ENCODE measurements at places on chromosomes 3 and 15.

DNA sequence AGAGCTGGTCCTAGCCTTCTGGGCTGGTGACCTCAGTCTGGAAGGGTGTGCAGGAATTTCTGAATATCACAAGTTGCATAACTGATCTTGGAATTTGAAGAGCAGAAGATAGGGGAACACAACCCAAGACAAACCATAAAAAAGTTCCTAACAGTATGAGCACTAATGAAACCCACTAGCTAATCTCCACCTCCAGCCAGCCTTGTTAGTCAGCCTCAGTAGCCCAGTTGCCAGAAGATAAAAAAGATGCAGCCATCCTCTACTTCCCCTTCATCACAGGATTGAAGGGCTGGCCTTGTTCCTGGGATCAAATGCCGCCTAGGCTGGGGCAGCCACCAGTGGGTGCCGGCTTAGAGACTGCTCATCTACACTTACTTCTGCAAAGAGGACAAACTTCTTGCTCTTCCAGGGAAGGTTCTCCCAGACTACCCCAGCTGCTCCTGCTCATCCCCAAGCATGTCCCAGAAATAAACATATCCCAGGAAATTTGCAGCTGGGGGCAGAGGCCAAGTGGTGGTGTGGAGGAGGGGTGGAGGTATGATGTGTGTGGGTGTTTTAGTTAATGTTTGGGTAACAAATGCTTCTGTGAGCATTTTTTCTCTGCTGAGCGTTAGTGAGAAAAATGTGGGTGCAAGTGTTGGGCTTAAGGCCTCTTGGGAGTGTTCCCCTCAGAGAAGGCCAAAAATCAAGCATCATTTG is 9.2 kb upstream of the ITGA11 start:
- DNase-seq, result no peak

DNA sequence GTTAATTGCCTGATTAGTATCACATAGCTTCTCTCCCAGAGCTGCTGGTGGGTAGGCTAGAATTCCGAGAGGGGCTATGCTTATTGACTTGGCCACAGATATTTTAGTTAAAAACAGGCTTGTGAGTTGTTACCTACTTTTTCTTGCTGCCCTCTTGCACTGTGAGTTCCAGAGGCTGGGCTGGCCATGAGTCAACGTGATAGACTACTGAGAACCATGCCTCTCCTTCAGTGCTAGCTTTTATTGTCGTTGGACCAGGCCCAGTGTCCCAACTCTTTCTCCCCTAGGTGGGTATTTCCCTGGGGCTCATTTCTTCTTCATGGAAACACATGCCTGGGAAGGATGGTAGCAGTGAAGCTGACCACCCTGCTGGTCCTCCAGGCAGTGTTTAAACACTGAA is 20.4 kb upstream of the PCOLCE2 start:
- no peak for DNase-seq

DNA sequence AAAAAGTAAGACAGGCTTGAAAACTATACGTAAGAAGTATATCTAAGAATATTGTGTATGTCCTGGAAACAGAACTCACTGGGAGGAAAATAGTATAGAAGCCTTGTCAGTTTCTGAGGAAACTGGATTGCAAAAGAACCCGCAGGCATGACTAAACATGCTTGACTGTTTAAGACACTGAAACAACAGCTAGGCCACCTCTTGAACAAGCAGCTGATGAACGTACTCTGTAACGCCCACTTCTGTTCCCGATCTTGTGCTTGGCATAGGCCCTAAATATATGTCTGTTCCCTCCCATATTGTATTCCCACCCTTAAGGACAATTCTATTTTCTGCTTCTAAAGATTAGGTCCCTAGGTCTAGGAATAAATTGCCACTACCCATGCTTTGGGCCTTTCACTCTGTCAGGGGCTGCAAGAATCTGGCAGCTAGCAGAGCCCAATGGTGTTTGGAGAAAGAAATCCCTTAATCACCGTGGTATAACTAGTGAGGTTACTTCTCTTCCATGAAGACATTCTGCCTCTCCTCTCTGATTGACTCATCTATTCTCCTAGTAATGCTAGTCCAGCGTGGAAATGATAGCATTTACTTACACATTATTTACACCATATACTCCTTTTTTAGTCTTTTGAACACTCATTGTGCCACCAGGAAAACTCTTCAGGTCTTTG is 46.2 kb downstream of the CD200 start:
- DNase-seq, result no peak

GRCh38 chr3:46027736-46028397 is 584 bp upstream of the XCR1 start:
- no peak for DNase-seq

DNA sequence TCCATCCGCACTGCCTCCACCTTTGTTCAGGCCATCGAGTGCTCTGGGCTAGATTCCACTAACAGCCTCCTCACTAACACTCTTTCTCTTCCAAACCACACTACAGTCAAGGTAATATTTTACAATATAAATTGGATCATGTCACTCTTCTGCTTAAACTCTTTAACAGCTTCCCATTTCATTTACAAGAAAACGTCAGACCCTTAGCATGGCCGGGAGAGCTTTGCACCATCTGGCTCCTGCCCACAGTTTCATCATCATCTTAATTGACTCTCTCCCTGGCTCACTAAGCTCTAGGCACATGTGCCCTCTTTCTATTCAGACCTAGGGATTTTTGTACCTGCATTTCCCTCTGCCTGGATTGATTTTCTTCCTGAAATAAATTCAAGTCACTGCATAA is 354.7 kb downstream of the FGF12 start:
- DNase-seq, result no peak

GRCh38 chr3:53154881-53155285 is 6.1 kb upstream of the PRKCD start:
- DNase-seq, result no peak

DNA sequence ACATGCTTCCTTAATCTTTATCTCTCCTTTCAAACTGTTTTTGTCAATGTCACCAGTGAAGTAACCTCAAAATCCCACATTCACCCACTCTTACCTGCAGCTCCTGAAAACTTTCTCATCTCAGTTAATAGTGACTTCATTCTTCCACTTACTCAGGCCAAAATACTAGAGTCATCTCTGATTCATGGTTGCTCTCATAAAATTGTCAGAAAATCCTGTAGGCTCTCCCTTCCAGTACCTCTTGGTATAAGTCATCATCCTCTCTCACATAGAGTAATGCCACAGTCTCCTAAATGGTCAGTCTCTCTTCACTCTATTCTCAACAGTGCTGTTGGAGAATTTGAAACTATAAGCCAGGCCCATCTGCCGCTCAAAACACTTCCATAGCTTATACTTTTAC is 34.9 kb upstream of the POU1F1 start:
- no peak for DNase-seq

DNA sequence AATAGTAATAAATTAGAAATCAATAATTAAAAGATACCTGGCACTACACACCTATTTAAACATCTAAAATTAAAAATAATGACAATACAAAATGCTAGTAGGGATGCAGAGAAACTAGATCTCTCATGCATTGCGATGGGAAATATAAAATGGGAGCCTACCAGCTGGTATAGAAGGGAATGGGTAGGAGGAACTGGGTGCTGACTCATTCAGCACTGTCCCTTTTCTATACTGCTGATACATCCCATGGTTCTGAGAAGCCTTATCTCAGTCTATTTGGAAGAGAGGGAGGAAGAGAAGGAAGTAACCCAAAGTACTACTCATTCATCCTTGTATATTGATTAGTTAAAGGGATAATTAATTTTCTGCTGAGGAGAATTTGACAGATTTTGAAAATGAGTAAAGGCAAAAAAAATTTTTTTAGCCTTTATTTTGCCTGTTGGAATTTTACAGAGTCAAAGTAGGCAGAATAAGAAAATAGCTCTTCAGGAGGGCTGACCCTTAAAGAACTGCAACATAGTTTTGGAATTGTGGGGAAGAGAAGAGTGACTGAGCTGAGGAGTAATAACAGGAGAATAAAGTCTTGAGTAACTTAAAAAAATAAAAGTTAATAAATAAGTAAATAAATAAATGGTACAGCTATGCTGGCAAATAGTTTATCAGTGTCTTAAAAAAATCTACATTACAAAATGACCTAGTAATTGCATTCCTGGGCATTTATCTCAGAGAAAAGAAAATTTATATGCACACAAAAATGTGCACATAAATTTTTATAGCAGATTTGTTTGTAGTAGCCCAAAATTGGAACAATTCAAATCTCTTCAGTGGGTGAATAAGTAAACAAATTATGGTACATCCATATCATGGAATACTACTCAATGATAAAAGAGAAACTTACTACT is 15.3 kb upstream of the BHLHE40 start:
- DNase-seq, result no peak

- no peak for DNase-seq
These were observed 322.9 kb downstream of the ERC2 start for GRCh38 chr3:56145410-56145809.

- DNase-seq, result no peak
These were observed 425.0 kb downstream of the TIGIT start for GRCh38 chr3:114718898-114719210.

DNA sequence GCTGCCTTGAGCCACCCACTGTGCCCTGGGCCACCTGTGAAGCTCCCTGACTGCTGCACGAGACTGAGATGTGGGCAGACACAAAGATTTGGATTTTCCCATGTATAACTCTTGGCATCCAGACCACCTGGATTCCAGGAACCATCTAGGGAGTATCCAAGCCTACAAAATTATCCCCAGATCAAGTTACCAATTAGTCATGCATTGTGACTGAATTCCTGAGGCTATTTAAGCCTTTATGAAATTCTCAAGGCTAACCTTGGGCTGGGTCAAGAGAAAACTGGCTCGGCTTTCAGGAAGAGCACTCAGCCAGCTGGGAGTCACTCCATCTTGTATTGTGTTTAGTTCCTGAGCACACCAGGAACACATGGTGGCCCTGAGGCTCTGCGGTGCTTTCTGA is 13.3 kb upstream of the ATP13A5 start:
- DNase-seq, result no peak

DNA sequence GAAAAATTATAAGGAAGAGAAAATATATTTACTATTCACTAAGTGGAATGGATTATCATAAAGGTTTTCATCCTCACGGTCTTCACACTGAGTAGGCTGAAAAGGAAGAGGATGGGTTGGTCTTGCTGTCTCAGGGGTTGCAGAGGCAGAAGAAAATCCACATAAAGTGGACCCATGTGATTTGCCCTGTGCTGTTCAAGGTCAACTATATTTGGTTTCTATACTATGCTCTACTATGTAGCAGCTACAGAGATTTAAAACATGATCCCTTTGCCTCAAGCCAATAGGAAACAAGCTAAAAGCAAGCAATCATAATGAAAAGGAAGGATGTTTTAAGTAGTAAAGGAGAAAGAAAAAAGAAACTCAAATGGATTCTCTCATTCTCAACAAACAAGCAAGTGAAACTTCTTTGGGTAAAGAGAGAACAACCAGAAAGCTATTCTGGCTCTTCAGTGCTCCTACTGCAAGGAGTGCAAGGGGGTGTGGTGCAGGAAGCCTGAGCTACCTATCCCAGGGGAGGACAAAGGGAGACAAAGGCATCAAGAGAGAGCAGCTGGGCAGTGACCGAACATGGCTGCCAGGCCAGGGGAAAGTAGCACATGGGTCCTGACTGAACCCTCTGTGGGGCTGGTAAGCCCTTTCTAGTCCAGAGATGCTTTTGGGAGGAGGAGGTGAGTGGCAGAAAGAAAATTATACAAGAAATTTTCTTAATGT is 35.9 kb downstream of the SFMBT1 start:
- no peak for DNase-seq

DNA sequence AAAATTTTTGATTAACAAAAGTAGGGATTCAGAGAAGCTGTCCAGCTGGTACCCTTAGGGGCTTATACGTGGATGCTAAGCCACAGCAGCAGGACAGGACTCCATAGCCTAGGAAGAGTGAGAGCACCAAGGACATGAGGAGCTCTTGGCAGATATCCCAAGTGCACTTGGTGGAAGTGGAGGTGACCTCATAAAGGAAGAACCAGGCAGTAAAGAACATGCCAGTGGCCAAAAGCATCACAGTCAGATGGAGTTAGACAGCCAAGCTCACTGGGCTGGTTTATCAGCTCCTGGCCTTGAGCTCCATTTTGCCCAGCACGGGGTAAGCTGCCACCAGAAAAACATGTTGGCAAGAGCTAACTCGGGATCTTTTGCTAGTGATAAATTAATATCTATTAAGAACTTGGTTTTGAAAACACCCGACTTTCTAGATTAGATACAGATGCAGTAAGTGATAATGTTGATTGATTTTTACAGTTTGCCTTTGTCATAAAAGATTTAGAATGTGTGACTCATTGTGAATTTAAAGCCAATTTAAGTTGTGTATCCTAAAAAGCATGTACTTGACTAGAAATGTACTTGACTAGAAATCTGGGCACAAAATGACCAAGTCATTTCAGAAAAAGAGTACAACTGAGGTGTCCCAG is 108.0 kb downstream of the CMSS1 start:
- DNase-seq, result no peak

DNA sequence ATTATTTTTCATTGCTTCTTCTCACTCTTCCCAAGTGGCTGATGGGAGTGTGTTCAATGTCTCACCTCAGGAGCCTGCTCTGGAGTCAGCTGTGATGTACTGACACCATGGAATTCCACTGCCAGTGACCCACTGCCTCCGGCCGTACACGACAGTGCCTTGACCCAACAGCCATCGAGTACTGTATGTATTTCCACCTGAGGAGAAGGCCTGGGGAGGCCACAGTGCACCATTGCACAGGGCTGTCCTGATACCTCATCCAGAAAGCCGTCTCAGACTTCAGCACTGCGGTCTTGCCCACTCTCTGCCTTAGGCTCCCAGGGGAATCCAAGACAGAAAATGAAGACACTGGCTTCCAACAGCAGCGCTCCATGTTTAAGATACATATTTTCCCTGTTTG is 51.4 kb upstream of the EIF1B start:
- no peak for DNase-seq

DNA sequence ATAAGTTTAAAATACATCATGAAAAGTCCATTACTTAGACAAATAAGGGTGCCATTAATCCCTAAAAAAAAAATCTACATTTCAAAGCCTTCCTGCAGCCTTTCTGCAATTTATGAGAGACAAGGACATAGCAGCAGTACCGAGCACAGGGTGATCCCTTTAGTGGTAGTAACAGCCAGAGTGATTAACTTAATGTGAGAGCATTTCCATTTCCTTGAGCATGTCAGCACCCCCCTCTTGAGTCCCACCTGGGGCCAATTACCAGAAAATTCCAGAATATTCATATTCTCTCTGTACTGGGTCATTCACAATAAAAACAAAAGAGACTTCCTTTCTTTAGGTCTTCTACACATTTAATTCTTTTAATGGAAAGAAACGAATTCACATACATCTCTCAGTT is 546.9 kb upstream of the CCDC54 start:
- DNase-seq, result no peak

All from left lung (tissue), 14 donors.